ENCODE measurements at places on chromosomes 5 and 9. TPM values are rescaled to one million over a fixed set of nuclear protein-coding genes. Genes with fewer than 3 reads are reported as not detected.

HAND1 gene
- total RNA-seq: not detected

- DNase-seq: no peak
Observed at GRCh38 chr5:80220245-80220897, 35.5 kb downstream of the SERINC5 start.

FGF10 gene
- not detected for total RNA-seq

STPG3 gene
- not detected for total RNA-seq

MYMK gene
- total RNA-seq: not detected

DNA sequence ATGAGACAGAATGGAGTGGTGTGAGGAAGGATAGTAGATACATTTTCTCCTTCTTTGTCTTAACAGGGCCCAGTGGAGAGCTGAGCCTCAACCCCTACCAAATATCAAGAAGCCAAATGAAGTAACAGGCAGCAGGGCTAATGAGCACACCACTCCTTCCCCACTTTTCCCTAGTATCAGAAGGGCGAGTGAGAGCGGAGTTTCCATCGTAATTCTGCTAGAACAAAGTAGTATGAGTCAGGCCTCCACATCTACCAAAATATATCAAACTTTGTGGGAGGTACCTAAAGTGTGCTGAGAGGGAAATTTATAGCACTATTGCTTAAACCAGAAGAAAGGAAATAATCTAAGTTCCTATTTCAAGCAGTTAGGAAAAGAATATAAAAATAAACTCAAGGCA is 769.0 kb upstream of the RGMB start:
- no peak for DNase-seq

All from activated CD8-positive, alpha-beta memory T cell treated with anti-CD3 and anti-CD28 coated beads, Interleukin-2, amount 10 ng/mL, durations not matched to agents 7 days and 5 days (primary cell).